Panc1 (cell line): ENCODE measurements at places on chromosomes 7 and 10. TPM values are rescaled to one million over a fixed set of nuclear protein-coding genes. Genes with fewer than 3 reads are reported as not detected.

The PHYHIPL gene
- total RNA-seq: not detected

The KLLN gene
- 1.3 TPM for total RNA-seq

The MBLAC1 gene
- 5.2 TPM for total RNA-seq

The ATP6V1F gene
- 151 TPM for total RNA-seq

The SEMA3C gene
- 232 TPM for total RNA-seq

The CDH23 gene
- 2.7 TPM for total RNA-seq

The NME8 gene
- total RNA-seq: not detected
